ENCODE measurements at places on chromosomes 5 and 9. TPM values are rescaled to one million over a fixed set of nuclear protein-coding genes. Genes with fewer than 3 reads are reported as not detected.

The OR1J4 gene
- not detected for total RNA-seq

GRCh38 chr9:124553738-124554137 is 46.5 kb upstream of the NR5A1 start:
- no peak overlapping the region for H3K27ac ChIP-seq
- no peak overlapping the region for H3K4me3 ChIP-seq
- H3K4me1 ChIP-seq = peaks cover 19% of the 10 kb centered on the region
- no peaks in the 10 kb centered on the region for H3K27me3 ChIP-seq
- no peaks in the 10 kb centered on the region for H3K36me3 ChIP-seq

DNA sequence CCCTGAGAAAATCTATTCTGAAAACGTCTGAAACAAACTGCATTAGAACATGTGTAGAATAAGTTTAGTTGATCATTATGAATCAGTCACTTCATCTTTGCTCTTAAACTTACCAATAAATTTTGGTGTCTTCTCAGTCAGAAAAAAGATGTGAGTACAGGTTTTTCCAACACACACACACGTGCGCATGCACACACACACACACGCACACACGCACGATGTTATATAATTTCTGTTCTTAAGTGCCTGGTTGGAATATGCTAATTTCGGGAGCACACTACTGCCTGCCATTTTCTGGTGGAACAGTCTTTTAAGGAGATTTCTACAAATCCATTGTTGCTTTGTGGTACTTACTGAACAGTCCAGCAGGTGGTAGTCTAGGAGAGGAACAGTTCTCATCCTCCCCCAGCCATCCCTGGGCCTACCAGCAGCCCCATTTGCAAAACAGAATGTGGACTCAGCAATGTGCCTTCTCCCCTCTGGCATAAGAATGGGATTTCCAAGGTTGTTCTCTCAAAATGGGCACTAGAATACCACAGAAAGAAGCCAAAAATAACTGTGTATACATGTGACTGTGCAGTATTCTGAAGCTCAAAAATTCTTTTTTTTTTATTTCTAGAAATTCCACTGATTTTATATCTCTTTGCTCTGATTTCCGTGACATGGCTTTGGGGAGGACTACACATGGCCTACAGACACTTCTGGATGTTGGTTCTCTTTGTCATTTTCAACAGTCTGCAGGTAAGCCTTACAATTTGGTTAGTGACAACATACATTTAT is 281.3 kb downstream of the ARRDC3 start:
- no peaks in the 10 kb centered on the region for H3K36me3 ChIP-seq
- DNase-seq = peak; percentile 84
- H3K4me1 ChIP-seq = no peaks in the 10 kb centered on the region
- no peak overlapping the region for H3K27ac ChIP-seq
- no peak overlapping the region for H3K4me3 ChIP-seq
- no peaks in the 10 kb centered on the region for H3K27me3 ChIP-seq

The SPATA9 gene
- total RNA-seq = 0.83 TPM
